Fibroblast of lung (primary cell): ENCODE measurements at places on chromosomes 2 and 18. TPM values are rescaled to one million over a fixed set of nuclear protein-coding genes. Genes with fewer than 3 reads are reported as not detected.

SIGLEC15 gene
- total RNA-seq: 0.51 and 1.5 TPM in 2 replicates

KIF5C gene
- total RNA-seq: 0.17 and 0.51 TPM in 2 replicates

DNA sequence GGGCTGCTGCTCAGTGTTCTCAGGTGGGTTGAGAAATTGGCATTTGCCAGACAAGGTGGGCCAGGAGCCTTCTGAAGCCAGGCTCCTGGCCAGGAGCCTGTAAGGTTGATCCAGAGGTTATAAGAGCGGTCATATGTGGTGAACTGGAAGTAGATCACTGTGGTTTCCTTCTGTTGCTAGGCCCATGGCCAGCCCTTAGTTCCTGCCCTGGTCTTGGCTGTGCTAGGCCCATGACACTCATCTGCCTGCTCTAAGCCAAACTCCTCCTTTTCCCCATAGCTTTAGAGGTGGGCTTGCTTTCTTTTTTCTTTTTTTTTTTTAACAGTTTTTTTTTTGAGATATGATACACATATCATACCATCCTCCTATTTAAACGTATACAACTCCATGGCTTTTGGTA is 5.0 kb upstream of the MGAT5 start:
- no peak overlapping the region for H3K27ac ChIP-seq
- peaks cover 5% of the 10 kb centered on the region for H3K4me1 ChIP-seq
- H3K36me3 ChIP-seq: no peaks in the 10 kb centered on the region
- no peak overlapping the region for H3K4me3 ChIP-seq
- DNase-seq: no peak

GRCh38 chr2:175930504-175930903 is 71.6 kb downstream of the LNPK start:
- H3K36me3 ChIP-seq: no peaks in the 10 kb centered on the region
- H3K27ac ChIP-seq: no peak overlapping the region
- DNase-seq: peak; percentile 6
- H3K27me3 ChIP-seq: no peaks in the 10 kb centered on the region

GRCh38 chr2:229445501-229446211 is 174.6 kb upstream of the PID1 start:
- H3K4me3 ChIP-seq: no peak overlapping the region
- no peaks in the 10 kb centered on the region for H3K27me3 ChIP-seq
- H3K36me3 ChIP-seq: no peaks in the 10 kb centered on the region

DNA sequence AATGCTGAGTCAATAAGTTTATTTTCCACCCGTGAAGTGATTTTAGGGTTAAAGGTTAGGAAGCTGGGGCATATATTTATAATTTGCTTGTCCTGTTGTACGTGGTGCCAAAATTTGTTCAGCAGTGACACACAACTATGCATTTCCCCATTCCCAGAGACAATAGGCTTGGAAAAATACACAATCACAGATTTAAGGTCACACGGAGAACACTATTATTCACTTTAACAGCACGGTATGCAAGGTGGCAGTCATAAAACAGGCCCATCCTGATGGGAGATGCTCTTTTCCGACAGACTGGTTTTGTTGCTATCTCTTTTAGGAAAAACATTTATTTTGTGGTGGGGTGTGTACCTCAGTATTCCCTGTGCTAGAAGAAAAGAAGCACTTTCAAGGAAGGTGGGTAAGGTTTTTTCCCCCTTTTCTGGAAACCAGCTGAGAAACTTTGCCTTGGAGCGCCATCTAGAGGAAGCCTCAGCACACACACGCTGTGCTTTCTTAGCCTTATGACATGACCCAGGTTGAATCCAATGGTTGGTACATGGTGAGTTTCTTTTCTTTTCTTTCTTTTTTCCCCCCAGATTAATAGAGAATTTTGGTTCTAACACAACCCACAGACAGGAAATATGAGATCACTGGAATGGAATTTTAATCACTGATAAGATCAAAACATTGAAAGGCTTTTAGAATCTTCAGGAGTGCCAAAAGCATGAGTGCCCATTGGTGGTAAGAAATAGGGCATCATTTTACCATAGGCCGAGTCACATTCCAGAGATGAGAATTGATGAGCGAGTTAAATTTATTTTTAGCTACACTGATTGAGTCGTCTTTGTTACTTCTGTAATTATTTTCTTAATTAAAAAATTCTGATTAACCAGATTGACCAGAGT is 332.1 kb downstream of the AGPS start:
- no peak overlapping the region for H3K4me3 ChIP-seq
- no peaks in the 10 kb centered on the region for H3K4me1 ChIP-seq
- no peaks in the 10 kb centered on the region for H3K36me3 ChIP-seq
- no peaks in the 10 kb centered on the region for H3K27me3 ChIP-seq
- H3K27ac ChIP-seq: no peak overlapping the region

SLC30A3 gene
- total RNA-seq: under 0.01 TPM in 1 of 2 replicates, not detected in the other

DNA sequence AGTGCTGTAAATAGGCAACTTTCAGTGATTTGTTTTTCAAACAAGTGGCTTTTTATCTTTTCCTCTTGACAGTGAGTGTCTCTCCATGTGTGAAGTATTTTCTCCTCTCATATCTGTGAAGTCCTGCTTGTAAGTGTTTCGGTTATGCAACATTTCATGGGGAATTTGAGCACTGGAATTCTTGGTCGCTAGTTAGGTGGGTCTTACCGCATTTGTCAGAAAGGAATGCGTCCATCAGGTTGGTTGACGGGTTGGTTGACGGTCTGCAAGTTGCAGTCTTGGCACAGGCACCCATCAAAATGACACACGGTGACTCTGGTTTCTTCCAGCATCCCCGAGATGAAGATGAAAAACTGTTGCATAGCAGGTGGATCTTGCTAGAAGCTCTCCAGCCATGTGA is 109.8 kb downstream of the AGAP1 start:
- no peak for DNase-seq
- no peak overlapping the region for H3K4me3 ChIP-seq
- H3K27me3 ChIP-seq: no peaks in the 10 kb centered on the region
- H3K4me1 ChIP-seq: peaks cover 9% of the 10 kb centered on the region

GRCh38 chr2:69571189-69571588 is 72.3 kb downstream of the AAK1 start:
- H3K4me3 ChIP-seq: no peak overlapping the region
- no peak overlapping the region for H3K27ac ChIP-seq
- peaks cover 3% of the 10 kb centered on the region for H3K4me1 ChIP-seq
- H3K27me3 ChIP-seq: no peaks in the 10 kb centered on the region

SIX3 gene
- not detected in 2 replicates for total RNA-seq

GRCh38 chr2:21519412-21519811 is 395.6 kb downstream of the TDRD15 start:
- no peak for DNase-seq
- H3K4me3 ChIP-seq: no peak overlapping the region
- H3K27ac ChIP-seq: no peak overlapping the region
- H3K4me1 ChIP-seq: no peaks in the 10 kb centered on the region
- H3K36me3 ChIP-seq: no peaks in the 10 kb centered on the region

DNA sequence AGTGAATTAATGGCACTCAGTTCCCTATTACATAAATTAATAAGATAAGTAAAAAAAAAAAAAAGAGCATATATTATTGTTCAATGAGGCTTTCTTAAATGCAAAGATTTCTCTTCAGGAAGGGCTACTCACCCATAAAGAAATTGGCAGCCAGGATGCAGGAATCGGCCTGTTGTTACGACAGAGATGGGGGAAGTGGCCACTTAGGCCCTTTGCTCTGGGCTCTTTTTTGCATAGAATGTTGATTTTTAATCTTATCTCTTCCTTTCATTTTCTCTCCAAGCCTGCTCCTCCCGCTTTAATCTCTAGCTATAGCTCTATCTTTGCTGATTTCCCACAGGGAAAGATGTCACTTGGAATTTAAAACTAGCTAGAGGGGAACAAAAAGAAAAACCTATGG is 391.8 kb upstream of the CRIM1 start:
- no peaks in the 10 kb centered on the region for H3K4me1 ChIP-seq
- no peak overlapping the region for H3K27ac ChIP-seq
- no peak overlapping the region for H3K4me3 ChIP-seq
- no peak for DNase-seq
- H3K36me3 ChIP-seq: no peaks in the 10 kb centered on the region

DNA sequence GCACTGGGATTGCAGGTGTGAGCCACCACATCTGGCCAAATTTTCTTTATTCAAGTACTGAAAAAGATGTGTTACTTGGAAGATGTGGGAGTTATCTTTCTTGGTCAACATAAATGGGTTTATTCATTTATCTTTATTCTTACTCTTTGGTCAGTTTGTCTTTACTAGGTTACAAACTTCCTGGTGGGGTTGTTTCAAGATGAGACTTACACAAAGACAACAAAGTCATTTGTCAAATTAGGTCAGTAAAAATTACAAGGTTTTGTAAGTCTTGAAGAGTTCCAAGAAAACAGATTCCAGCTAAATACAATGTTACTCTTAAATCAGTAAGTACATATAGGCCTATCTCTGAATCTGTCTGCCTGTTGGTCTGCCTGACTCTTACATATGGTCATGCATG is 48.9 kb downstream of the DARS1 start:
- no peak overlapping the region for H3K4me3 ChIP-seq
- no peak for DNase-seq
- peaks cover 3% of the 10 kb centered on the region for H3K36me3 ChIP-seq
- no peaks in the 10 kb centered on the region for H3K27me3 ChIP-seq
- H3K4me1 ChIP-seq: no peaks in the 10 kb centered on the region

COL5A2 gene
- 200 and 253 TPM in 2 replicates for total RNA-seq

DNA sequence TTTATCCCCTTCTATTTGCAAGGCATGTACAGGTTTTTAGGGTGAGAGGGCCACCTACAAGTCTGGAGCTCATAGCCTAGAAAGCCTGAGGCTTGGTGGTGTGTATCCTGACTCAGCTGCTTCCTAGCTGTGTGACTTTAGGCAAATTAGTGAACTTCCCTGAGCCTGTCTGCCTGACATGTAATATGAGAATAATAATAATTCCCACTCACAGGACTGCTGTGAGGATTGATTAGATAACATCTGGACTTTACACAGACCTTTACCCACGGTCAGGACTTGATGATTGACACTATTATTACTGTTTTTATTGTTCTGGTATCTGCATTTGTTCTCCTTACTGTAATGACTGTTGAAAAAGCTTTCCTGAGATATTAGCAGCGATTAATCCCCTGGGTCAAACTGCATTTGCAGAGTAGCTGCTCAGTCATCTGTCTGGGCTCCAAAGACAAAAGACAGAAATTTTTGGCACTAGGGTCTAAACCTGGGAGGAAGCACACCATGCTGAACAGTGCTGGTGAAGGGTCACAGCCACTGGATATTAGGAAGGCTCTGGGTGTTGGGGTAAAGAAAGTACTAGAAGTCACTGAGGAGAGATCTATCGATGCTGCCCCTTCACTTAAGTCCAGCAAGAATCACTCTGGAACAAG is 276.5 kb upstream of the FN1 start:
- H3K27me3 ChIP-seq: no peaks in the 10 kb centered on the region
- no peak overlapping the region for H3K4me3 ChIP-seq
- no peak for DNase-seq
- peaks cover 20% of the 10 kb centered on the region for H3K4me1 ChIP-seq
- peak overlapping the region; percentile 56 for H3K27ac ChIP-seq

GRCh38 chr2:23549821-23550530 is 165.0 kb downstream of the KLHL29 start:
- H3K4me3 ChIP-seq: no peak overlapping the region
- no peaks in the 10 kb centered on the region for H3K36me3 ChIP-seq
- H3K4me1 ChIP-seq: no peaks in the 10 kb centered on the region
- H3K27me3 ChIP-seq: no peaks in the 10 kb centered on the region
- H3K27ac ChIP-seq: no peak overlapping the region
- DNase-seq: peak; percentile 71

DNA sequence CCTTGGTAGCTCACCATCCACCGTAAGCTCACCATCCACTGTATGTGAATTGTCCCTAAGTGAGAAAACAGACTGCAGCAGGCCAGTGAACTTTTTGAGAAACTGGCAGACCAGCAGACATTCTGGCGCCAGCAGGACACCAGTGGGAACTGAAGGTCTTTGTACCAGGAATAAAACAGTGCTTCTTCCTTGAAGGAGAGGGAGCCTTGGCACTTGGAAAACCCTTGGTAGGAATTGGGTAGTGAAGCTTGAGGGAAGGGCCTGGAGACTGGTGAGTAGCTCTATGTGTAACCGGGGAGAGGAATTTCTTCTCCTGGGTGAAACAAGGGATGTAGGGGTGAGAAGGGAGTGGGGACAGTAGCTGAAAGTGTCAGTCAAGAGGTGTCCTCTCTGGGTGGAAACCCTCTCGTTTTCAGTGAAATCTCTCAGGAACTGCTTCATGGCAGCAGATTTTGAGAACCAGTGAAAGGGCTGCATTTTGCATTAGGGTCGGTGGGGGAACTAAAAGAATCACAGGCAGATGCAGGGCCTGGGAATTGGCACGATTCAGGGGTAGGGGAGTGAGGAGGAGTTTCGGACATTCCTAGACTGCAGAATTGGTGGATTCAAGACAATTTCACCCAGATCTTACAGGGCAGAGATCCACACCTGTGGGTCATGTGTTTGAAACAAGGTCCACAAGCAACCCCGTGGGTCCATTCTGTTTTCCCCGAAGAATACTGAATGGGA is 131.5 kb upstream of the DLX2 start:
- H3K36me3 ChIP-seq: no peaks in the 10 kb centered on the region
- H3K27me3 ChIP-seq: no peaks in the 10 kb centered on the region
- DNase-seq: no peak
- H3K4me3 ChIP-seq: no peak overlapping the region
- peaks cover 16% of the 10 kb centered on the region for H3K4me1 ChIP-seq
